ENCODE measurements at places on chromosomes 5 and 9.
A peak's percentile ranks its signal among the peaks of the same experiment; 100 is the strongest.

DNA sequence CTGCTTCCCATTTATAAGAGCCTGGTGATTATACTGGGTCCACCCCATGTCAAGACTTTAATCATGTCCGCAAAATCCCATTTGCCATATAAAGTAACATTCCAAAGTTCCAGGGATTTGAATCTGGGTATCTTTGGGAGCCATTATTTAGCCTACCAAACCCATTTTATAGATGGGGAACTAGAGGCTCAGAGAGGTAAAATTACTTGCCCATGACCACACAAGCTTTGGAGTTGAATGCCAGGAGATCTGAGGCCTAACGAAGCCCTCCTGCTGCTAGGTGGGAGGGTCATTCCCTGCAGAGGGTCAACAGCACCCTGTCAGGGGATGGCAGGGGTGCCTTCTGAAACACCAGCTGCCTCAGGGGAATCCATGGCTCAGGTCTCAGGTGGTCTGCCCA lies 13.0 kb upstream of the AKNA start:
- no peak overlapping the region for H3K27ac ChIP-seq
- no peak overlapping the region for H3K4me3 ChIP-seq
- no peaks in the 10 kb centered on the region for H3K27me3 ChIP-seq

- H3K4me3 ChIP-seq: no peak overlapping the region
- H3K27me3 ChIP-seq: no peaks in the 10 kb centered on the region
- no peak overlapping the region for H3K27ac ChIP-seq
- no peaks in the 10 kb centered on the region for H3K36me3 ChIP-seq
- peaks cover 11% of the 10 kb centered on the region for H3K4me1 ChIP-seq
Observed at GRCh38 chr9:136142859-136143214, 24.2 kb upstream of the TMEM250 start.

- H3K27me3 ChIP-seq: no peaks in the 10 kb centered on the region
- H3K4me3 ChIP-seq: no peak overlapping the region
- no peak for DNase-seq
- H3K36me3 ChIP-seq: no peaks in the 10 kb centered on the region
- H3K4me1 ChIP-seq: no peaks in the 10 kb centered on the region
Observed at GRCh38 chr9:126158588-126159429, 167.8 kb upstream of the MVB12B start.

GRCh38 chr9:16352791-16353401 lies 517.6 kb downstream of the BNC2 start:
- no peaks in the 10 kb centered on the region for H3K36me3 ChIP-seq
- no peak for DNase-seq
- no peak overlapping the region for H3K27ac ChIP-seq
- no peaks in the 10 kb centered on the region for H3K4me1 ChIP-seq
- no peaks in the 10 kb centered on the region for H3K27me3 ChIP-seq
- H3K4me3 ChIP-seq: no peak overlapping the region

- H3K4me1 ChIP-seq: peaks cover 5% of the 10 kb centered on the region
- H3K27ac ChIP-seq: no peak overlapping the region
- no peaks in the 10 kb centered on the region for H3K27me3 ChIP-seq
Observed at GRCh38 chr5:98961665-98962344, 33.0 kb upstream of the CHD1 start.

- no peak for DNase-seq
- no peaks in the 10 kb centered on the region for H3K4me1 ChIP-seq
- H3K36me3 ChIP-seq: no peaks in the 10 kb centered on the region
- H3K27ac ChIP-seq: no peak overlapping the region
- no peaks in the 10 kb centered on the region for H3K27me3 ChIP-seq
Observed at GRCh38 chr5:31059889-31060288, 133.6 kb upstream of the CDH6 start.

DNA sequence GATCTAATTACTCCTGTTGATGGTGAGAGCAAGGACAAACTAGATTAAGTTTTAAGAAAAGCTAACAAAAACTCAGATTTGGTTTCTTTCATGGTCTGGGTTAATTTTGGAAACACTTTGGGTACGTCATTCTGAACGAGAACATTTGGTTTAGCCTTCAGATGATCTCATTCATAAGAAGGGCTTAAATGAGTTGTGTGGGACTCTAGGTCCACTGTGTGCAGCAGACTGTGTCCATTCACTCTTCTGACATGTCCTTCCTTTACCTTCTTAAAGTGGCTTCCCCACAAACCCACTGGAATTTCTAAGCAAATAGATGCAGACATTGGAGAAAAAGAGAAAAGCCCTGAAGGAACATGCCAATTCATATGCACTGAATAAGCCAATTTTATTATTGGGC lies 96.8 kb downstream of the FBXO4 start:
- H3K4me3 ChIP-seq: no peak overlapping the region
- DNase-seq: no peak
- H3K4me1 ChIP-seq: no peaks in the 10 kb centered on the region
- H3K27ac ChIP-seq: no peak overlapping the region
- no peaks in the 10 kb centered on the region for H3K27me3 ChIP-seq
- no peaks in the 10 kb centered on the region for H3K36me3 ChIP-seq

- H3K27ac ChIP-seq: no peak overlapping the region
- no peaks in the 10 kb centered on the region for H3K4me1 ChIP-seq
- H3K36me3 ChIP-seq: no peaks in the 10 kb centered on the region
- H3K27me3 ChIP-seq: no peaks in the 10 kb centered on the region
- DNase-seq: no peak
Observed at GRCh38 chr5:20335978-20336377, 348.0 kb upstream of the CDH18 start.

- H3K27me3 ChIP-seq: peaks cover 21% of the 10 kb centered on the region
- H3K36me3 ChIP-seq: no peaks in the 10 kb centered on the region
- peak; percentile 88 for DNase-seq
- peaks cover 3% of the 10 kb centered on the region for H3K4me1 ChIP-seq
Observed at GRCh38 chr9:121598167-121598964, 53.1 kb upstream of the DAB2IP start.

DNA sequence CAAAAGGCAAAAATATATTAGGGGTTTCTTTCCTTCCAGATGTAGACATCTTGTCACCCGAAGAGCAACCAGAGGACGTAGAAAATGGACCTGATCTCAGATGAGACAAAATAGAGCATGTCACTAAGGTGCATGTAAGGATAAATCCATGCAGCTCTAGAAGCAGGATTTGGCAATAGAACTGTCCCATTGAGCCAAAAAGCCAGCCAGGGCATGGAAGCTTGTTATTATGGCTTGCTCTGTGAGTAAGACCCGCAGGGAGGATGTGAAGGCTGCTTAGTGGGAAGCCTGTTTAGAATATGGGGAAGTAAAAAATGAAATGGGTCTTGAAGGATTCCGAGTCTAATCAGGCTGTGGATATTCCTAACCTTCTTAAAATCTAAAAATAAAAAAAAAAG lies 165.6 kb upstream of the MPDZ start:
- no peaks in the 10 kb centered on the region for H3K36me3 ChIP-seq
- DNase-seq: no peak
- no peaks in the 10 kb centered on the region for H3K4me1 ChIP-seq

DNA sequence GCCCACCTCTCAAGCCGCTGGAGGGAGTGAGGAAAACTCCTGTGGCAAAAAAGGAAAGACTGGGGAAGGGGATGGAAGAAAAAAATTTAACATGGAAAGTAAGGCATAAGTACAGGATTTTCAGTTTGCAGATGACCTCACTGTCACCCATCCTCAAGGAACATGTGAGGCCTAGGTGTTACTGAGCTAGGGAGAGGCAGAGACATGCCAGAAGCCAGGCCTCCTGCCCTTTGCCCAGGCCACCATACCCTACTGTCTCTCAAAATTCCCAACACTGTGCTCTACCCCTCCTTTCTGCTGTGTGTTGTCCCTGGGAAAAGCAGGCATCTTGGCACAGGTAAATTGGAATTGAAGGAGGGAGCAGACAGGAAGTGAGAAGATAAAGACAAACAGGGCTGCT lies 4.4 kb upstream of the MGAT1 start:
- DNase-seq: no peak
- no peaks in the 10 kb centered on the region for H3K36me3 ChIP-seq
- H3K4me3 ChIP-seq: no peak overlapping the region
- H3K27ac ChIP-seq: no peak overlapping the region
- peaks cover 16% of the 10 kb centered on the region for H3K4me1 ChIP-seq
- H3K27me3 ChIP-seq: no peaks in the 10 kb centered on the region

- no peaks in the 10 kb centered on the region for H3K27me3 ChIP-seq
- DNase-seq: no peak
- H3K4me1 ChIP-seq: peaks cover 8% of the 10 kb centered on the region
- H3K36me3 ChIP-seq: no peaks in the 10 kb centered on the region
- no peak overlapping the region for H3K27ac ChIP-seq
- H3K4me3 ChIP-seq: no peak overlapping the region
Observed at GRCh38 chr9:26754509-26755164, 138.0 kb downstream of the CAAP1 start.

DNA sequence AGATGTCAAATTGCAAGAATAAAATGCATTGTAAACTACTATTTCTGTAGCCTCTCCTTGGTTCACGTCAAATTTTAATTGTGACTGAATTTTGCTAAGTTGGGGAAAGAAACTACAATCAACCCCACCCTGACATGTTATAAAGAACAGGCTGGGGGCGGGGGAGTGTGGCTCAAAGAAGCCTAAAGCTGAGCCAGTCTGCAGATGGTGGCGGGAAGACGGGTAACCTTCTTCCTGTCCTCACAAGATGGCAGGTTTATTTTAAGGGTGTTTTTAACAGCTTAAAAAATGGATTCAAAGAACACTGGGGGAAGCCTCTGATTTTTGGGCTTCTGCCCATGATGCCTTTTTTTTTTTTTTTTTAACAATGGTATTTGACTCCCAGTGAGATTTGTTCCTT lies 68.5 kb upstream of the MELK start:
- no peaks in the 10 kb centered on the region for H3K27me3 ChIP-seq
- no peaks in the 10 kb centered on the region for H3K4me1 ChIP-seq
- H3K27ac ChIP-seq: no peak overlapping the region
- H3K36me3 ChIP-seq: no peaks in the 10 kb centered on the region
- no peak overlapping the region for H3K4me3 ChIP-seq
